ENCODE measurements at places on chromosomes 5 and 9.

- no peak for DNase-seq
These were observed 70.9 kb downstream of the TEX10 start for GRCh38 chr9:100281676-100282387.

DNA sequence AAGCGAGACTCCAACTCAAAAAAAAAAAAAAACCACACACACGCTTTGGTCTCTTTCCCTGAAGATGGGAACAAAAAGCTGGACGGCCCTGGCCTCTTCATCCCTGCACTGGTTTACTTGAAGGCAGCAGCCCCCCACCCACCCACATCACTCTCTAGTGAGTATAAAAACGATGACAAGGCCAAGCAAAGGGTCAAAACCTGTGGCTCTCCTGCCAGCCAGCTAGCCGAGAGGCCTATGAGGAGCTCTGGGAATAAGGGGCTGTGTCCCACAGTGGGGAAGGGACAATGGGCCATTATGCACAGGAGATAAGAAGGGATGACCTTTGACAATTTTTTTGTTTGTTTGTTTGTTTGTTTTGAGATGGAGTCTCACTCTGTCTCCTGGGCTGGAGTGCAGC, 13.1 kb downstream of the QRFP start:
- no peak for DNase-seq

- DNase-seq, result no peak
These were observed 67.0 kb downstream of the STX17 start for GRCh38 chr9:99973455-99973854.

- no peak for DNase-seq
These were observed 213.6 kb downstream of the PAX5 start for GRCh38 chr9:36820392-36820861.

DNA sequence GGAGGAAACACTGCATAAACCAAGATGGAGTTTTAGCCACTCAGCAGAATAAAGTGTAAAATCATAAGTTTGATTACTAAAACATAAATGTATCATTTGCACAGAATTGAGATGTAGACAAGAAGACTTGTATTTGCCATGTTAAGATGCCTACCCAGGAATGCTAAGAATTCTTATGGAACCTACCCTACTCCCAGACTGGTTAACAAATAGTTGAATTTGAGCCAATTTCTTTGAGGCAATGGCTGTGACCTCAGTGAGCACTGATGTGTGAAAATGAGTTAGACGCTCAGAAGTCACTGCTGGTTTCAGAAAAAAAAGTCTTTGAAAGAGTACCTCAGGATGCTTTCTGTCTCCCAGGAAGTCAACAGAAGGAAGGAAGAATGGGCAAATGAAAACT, 95.6 kb downstream of the ESM1 start:
- no peak for DNase-seq

DNA sequence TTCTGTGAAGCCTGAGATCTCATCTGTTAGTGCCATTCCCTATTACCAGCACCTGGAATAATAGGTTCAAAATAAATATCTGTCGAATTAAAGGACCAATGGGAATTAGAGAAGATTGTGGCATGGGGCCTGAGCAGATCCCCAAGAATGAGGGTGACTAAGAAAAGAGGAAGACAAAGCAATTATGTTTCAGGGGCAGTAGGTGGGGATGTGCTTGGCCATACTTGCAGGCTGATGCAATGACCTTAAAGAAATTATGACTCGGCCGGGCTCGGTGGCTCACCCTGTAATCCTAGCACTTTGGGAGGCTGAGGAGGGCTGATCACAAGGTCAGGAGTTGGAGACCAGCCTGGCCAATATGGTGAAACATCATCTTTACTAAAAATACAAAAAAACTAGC, 562.8 kb downstream of the PTPRD start:
- no peak for DNase-seq

- DNase-seq, result no peak
These were observed 145.4 kb downstream of the NMUR2 start for GRCh38 chr5:152259702-152260101.

- DNase-seq, result no peak
These were observed 52.2 kb downstream of the GARNL3 start for GRCh38 chr9:127316586-127317323.

DNA sequence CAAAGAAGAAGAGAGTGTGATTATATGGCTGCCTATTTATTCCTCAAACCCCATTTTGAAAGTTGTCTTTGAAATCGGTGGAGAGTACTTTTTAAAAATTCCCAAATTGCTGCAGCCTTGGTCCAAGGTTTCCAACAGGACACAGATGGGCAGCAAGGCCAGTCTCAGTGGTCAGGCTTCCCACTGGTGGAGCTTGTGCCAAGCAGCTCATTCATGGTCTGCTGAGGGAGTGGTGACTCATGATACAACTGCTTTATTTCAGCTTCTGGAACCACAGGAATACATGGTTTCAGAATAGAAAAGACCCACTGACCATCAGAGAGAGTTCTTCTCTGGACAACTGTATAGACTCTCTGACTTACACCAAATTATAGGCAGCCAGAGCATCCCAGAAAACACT, 673.1 kb upstream of the KLF4 start:
- no peak for DNase-seq

DNA sequence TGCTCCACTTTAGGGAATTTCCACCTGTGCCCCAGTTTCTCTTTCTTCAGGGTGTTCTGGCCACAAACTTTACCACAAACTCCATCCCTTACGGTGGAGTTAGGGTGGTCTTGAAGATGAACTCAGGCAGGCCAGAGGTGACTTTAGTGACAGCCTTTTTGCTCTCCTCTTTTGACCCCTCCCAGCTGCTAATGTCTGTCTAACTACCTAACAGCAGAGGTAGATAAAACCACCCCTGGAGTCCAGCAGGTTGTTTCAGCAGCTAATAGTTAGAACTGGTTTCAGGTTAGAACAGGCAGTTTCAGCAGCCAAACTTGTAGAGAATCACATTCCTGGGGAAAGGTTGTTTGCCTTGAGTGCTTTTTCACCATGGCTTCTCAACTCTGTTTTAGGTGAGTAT, 971.3 kb upstream of the CDH18 start:
- DNase-seq, result no peak

DNA sequence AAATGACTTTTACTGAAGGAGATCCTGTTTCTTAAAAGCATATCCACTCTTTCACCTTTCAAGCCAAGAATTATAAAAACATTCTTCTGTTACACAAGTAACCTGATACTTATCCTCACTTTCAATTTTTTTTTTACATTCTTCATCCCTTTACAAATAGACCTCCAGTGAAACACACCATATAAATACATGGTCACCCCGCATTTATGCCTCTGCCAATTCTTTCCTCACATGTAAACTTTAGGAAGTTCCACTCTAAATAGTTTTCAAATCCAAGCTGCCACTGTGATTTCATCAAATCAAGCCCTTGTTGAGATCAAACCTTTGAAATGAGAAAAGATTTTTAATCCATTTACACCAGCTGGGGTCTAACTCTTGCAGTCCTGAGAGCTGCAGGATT, 40.0 kb downstream of the GAS1 start:
- DNase-seq, result no peak

DNA sequence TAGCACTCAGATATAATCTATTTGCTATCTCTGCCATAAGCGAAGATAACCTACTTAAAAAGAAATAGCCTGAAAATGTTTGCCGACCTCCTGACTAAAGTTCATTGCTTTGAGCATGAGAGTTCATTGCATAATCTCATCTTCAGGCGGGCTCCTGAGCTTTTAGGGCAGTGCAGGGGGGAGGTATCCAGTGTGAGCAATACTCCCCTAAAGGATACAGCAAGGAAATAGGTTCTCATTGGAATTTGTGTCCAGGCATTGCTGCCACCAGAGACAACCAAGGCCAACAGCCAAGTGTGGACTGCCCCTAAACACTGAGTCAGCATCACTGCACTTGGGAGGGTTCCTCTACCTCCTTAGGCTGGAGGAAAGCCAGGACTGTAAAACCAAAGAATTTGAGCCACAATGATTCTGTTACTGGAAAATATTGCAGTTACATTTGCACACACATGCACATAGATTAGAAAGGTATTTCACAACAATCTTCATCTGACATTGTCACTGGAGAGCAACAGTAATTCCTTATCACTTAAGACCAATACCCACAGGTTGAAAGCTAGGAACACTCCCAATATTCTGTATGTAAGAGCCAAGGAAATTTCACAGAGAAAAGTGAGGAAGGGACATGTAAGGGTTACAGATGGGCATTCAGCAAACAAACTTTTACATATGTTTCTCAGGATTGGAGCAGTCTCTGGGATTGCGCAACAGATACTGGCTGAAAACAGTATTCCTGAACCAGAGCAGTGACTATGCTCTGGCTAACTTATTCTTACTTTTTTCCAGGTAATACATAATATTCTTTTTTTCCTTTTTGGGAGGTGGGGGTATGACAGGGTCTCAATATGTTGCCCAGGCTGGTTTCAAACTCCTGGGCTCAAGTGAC, 98.6 kb upstream of the TLE1 start:
- no peak for DNase-seq

DNA sequence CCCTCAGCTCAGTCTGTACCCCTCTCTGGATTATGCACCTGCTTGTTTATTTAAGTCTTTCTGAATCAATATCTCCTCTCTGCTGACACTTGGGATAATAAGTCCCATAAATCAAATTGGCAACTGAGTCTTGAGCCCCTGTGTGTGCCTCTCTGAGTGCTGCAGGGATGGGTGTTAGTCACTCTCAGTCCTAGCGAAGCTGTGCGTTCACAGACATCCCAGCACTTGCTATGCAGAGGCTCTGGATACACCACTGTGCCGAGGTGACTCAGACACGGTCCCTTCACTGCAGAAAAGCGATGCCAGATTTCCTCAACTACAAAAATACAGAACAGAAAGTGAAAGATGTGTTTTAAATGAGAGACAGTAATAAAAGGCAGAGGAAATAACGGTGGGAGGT, 4.1 kb upstream of the KCNMB1 start:
- DNase-seq, result no peak

- no peak for DNase-seq
These were observed 19.0 kb downstream of the DAB2IP start for GRCh38 chr9:121670431-121670830.

- no peak for DNase-seq
These were observed 61.8 kb upstream of the TRPM3 start for GRCh38 chr9:71183251-71183650.

DNA sequence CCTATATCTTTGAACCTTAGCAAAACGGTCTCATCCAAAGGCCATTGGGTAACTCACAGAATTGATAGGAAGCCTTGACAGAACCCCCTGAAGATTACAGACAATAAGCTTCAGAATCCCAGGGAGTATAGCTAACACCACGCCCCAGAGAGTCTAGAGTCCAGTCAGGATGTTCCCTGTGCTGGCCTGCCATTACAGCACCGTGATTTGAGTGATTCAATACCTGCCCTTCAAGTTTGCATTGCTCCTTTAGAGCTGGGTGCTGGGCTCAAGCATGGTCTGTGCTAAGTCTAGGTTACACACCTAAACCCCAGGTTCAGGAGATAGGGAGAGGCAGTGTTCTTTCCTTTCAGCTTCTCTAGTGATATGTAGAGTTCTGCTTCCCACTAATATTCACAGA, 90.5 kb downstream of the RASEF start:
- no peak for DNase-seq

DNA sequence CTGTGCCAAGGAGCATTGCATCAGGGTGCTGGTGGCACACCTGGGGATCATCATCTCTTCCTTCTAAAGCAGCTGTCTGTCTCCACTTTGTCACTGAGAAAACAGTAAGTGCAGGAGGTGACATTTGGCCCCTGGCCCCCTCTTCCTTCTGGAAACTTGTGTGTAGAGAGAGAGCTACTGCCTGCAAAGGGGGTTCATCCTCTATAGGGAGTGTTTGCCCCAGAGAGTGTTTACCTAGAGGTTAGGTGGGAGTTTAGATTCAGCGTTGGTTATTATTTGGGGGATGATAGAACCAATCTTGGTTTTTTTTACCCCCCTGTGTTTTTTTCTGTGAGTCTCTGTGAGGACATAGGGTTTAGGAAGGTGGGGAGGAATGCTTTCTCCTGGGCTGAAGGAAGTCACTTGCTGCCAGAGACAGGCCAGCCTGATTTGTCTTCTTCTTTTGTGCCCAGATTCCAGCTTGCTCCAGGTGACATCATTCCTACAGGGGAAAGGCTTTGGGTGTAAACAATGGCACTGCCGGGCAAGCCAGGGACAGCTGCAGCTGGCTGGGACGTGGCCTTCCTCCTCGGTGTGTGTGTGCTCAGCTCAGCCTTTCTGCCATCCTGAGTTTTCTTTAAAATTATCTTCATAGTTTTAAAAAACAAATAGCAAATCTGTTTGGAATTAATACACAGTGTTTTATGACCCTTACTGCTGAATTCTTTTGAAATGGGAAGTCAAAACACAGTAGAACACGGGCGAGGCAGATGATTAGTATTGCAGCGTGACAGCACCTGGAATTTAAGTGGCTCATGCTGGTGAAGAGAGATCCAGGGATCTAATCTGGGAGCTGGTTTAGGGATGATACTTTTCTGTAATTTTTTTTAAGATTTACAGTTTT, 24.5 kb downstream of the PRRC2B start:
- DNase-seq, result no peak

DNA sequence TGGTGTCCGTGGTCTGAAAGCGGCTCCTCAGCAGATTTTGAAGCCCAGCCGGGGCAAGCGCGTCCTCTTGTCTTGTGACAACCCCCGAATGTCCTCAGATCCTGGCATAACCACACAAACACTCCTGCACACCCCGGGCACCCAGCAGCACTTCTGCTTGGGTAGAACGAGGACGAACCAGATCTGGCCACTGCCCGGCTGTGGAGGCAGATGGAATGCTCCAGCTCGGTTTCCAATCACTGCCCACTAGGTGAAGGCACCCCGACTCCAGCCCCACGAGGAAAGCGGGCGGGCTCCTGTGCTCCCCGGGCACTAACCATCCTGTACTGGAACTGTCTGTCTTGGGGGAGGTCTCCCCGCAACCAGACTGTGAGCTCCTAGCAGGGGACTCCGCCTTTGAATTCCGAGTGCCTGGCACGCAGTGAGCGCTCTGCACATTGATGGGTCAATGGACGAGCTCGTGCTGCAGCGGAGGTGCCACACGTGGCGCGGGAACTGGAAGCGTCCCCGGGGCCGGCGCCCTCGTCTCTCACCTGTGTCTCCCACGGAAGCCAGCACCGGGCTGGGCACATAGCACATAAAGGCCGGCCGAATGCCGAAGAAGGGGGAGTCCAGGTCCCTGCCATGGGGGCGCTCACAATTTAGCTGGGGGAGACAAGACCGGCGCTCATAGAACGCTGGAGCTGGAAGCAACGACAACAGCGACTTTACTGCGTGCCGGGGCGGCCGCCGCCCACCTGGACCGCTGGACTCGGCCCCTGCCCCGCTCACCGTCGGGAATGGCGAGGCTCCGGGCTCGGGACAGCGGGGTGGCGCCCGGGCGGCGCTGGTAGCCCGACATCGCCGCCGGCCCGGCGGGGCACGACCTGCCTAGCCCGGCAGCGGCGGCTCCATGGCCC, 608 bp downstream of the ENTR1 start:
- DNase-seq, result no peak

- DNase-seq, result no peak
These were observed 20.3 kb downstream of the GLT6D1 start for GRCh38 chr9:135618866-135619598.

DNA sequence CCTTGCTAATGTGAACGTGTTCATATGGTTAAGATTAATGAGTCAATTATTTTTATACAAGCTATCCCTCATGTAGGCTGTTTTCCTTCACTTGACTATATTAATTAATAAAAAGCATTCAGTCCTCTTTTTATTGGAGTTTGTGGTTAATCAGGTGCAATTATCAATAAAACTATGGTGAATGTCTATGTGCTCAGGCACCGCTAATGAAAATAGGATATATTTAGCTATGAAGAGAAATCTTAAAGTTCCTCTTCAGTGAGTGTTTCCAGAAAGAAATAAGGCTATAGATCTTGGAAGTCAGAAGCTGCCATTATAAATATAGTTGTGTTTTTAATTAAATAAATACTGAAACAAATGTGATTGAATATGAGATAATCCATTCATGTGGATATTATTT, 422.1 kb downstream of the DMAC1 start:
- DNase-seq, result no peak

GRCh38 chr9:125649315-125649714, 57.7 kb downstream of the MAPKAP1 start:
- DNase-seq, result no peak
